Activated T-cell treated with anti-CD3 and anti-CD28 coated beads, Interleukin-2, amount 50 U/mL, for 4 hours (primary cell): ENCODE measurements at places on chromosomes 5 and 9. TPM values are rescaled to one million over a fixed set of nuclear protein-coding genes. Genes with fewer than 3 reads are reported as not detected.

- DNase-seq, result no peak
These were observed 226.4 kb downstream of the PCSK5 start for GRCh38 chr9:76116913-76117312.

DNA sequence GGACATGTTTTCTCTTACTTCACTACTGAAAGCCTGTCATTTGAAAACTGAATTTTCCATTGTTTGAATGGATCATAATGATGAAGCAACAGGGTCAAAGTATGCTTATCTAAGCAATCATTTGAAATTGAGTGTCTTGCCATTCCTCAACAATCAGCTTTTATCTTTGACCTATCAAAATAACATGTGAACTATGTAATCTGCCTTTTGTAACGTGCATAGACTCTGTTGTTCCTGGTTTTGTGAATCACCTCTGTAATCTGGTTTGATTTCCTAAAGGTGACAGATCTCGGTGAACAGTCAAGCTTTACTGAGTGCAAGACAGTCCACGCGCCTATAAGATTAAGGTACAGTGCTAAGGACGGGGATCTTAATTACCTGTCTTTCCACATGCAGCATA, 3.3 kb downstream of the MEF2C start:
- DNase-seq, result no peak

DNA sequence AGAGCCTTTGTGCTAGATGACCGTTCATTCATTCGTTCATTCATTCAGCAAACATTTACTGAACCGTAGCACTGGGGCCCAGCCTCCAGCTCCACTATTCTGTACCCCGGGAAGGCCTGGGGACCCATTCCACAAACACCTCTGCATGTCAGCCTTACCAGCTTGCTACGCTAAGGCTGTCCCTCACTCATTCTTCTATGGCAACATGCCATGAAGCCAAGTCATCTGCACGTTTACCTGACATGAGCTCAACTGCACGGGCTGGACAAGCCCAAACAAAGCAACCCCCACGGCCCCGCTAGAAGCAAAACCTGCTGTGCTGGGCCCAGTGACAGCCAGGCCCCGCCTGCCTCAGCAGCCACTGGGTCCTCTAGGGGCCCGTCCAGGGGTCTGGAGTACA, 6.0 kb downstream of the CEL start:
- DNase-seq, result no peak

TPD52L3 gene
- not detected for total RNA-seq

DAB2IP gene
- 0.14 TPM for total RNA-seq

FCHSD1 gene
- 22.1 TPM for total RNA-seq
